ENCODE measurements at places on chromosomes 4 and X. TPM values are rescaled to one million over a fixed set of nuclear protein-coding genes. Genes with fewer than 3 reads are reported as not detected.

DNA sequence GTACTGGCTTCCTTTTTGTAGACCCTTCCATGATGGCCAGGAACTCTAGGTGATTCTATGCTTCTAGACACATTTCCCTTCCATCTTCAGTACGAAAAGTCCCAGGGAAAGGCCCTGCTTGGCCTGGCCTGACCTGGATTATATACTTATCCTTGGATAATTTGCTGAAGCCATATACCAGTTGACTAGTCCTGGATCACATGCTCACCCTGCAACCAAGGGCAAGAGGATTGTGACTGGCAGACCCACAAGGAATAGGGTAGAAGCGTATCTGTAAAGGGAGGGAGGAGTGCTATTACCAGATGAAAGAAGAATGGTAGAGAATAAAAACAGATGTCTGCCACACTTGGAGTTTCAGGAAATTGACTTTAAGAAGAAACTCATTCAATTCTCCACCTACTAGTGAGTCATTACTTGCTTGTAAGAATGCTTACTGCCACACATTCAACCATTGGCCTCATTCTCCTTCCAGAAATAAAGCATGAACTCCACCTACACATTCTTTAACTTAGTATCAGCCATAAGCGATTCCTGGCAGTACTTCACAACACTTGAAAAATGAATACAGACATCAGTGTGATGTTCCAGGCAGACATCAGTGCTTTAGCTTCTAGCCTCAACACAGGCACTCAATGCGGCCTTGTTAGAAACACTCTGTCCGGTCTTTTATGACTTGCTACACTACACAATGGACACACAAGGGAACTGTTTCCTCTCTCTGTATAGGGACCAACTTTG is 141.8 kb downstream of the CBR4 start:
- no peaks in the 10 kb centered on the region for H3K27me3 ChIP-seq
- H3K4me1 ChIP-seq, result peaks cover 96% of the 10 kb centered on the region
- H3K36me3 ChIP-seq, result peaks cover 38% of the 10 kb centered on the region
- no peak overlapping the region for H3K4me3 ChIP-seq
- DNase-seq, result no peak

DNA sequence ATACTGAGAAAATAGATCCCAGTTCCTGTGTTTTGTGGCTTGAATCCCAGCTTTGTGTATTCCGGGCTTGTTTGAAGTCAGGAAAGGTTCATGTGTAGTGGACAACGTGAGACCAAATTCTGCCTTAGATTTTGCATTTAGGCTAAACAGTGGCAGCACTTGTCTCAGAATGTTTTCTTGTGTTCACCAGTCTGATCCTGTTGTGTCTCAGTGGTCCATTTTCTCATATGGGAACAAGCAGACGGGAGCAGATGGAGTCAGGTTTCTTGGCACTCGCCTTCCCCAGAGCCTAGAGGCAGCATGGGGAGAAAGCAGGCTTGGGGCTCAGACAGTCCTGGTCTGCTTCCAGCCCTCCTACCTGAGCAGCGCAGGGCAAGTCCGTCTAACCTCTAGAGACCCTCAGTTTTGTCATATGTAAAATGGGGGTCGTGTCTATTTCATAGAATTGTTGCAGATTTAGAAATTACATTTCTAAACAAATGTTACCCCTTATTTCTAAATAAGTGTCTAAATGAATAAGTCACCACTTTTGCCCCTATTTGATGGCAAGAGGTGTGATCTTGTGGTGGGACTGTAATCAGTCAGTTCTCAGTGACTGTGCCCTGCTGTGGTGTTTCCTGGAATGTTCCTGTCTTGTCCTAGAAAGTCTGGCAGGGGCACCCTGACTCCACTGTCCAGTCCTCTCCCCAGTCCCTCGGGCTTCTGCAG is 28.3 kb upstream of the MSANTD1 start:
- peak; percentile 41 for DNase-seq
- no peaks in the 10 kb centered on the region for H3K27me3 ChIP-seq
- H3K27ac ChIP-seq, result no peak overlapping the region
- no peaks in the 10 kb centered on the region for H3K4me1 ChIP-seq
- H3K36me3 ChIP-seq, result peaks cover 48% of the 10 kb centered on the region

GRCh38 chr4:32840461-32841189 is 2120.5 kb downstream of the PCDH7 start:
- H3K4me3 ChIP-seq, result no peak overlapping the region
- no peak for DNase-seq
- H3K36me3 ChIP-seq, result no peaks in the 10 kb centered on the region
- peaks cover 6% of the 10 kb centered on the region for H3K27me3 ChIP-seq
- no peak overlapping the region for H3K27ac ChIP-seq

DNA sequence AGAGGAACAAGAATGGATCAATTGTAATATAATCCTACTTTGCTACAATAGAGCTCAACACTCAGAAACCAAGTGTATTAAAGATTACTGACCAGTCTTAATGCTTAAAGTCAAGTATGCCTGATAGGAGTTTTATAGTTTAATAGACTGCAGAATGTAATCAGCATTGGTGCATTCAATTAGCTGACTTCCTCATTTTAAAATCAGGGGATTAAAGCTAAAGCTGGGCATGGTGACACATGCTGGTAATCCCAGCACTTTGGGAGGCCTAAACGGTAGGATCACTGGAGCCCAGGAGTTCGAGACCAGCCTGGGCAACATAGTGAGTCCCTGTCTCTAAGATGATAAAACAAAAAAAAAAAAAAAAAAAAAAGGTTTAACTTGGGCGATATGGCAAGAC is 10.8 kb downstream of the HNRNPDL start:
- H3K27ac ChIP-seq, result no peak overlapping the region
- H3K4me3 ChIP-seq, result no peak overlapping the region
- no peak for DNase-seq
- no peaks in the 10 kb centered on the region for H3K27me3 ChIP-seq

DNA sequence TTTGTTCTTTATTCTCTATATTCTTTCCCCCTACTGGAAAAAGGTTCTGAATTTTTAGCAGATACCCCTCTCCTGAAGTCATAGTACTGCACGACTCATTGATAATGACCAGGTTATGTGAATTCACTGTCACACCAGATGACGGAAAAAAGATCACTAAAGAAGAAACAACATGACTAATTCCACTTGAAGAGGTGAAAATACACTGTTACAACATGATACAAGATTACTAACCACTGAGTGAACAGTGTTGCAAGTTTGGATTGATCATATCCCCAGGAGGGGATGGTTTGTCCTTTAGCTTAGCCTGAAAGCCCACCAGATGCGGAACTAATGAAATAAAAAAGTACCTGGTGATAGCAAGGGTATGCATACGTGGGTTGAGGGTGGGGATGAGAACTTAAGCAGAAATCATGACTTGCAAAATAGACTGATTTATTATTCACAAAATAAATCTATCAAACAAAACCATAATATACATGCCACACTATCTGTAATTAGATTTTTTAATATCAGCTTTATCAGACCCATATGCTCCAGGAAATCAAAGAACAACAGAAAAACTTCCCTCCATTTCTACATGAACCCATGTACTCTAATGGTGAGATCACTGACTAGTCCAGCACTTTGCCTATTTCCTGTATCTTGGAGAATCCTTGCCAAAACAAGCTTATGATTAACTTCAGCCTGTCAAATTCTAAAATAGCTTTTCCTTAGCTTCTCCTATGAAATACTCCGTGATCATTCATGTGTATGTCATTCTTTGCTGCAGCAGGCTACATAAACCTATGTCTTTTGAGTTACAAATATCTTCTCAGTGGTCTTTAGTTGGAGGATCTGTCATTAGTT is 257.4 kb upstream of the AGA start:
- H3K4me1 ChIP-seq, result peaks cover 5% of the 10 kb centered on the region
- no peak overlapping the region for H3K27ac ChIP-seq
- H3K36me3 ChIP-seq, result no peaks in the 10 kb centered on the region
- H3K4me3 ChIP-seq, result no peak overlapping the region
- no peak for DNase-seq

DNA sequence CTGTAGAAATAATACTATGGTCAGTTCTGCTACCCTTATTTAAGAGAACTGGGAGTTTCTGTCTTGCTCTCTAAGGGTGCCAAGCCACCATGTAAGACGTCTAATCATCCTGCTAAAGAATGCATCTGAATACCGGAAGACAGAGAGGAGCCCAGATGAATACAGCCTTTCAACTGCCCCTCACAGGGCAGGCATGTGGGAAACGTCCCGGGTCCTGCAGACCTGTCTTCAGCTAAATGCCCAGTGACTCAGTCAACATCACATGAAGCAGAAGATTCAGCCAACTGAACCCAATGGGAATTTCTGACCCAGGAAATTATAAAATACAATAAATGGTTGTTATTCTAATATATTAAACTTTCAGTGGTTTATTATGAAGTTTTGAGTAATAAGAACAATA is 2141.0 kb upstream of the AGA start:
- H3K4me3 ChIP-seq, result no peak overlapping the region
- no peak overlapping the region for H3K27ac ChIP-seq
- DNase-seq, result no peak
- H3K36me3 ChIP-seq, result no peaks in the 10 kb centered on the region
- no peaks in the 10 kb centered on the region for H3K27me3 ChIP-seq

DNA sequence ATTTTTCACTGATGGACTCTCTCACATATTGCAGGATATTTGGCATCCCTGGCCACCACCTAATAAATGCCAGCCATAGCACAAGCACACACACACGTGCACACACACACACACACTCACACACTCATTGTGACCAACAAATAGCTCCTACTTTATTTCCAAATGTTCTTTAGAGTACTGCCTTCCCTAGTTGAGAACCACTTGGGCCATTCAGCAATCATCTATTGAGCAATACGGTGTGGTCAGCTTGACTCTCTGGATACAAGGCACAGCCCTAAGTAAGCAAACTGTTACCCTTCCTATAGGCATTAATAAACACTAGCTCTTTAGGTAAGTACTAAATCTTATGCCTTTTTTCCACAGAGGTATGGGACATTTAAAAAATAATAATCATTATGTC is 21.1 kb downstream of the CORIN start:
- peaks cover 4% of the 10 kb centered on the region for H3K36me3 ChIP-seq
- no peaks in the 10 kb centered on the region for H3K4me1 ChIP-seq
- H3K27me3 ChIP-seq, result peaks cover 40% of the 10 kb centered on the region

DNA sequence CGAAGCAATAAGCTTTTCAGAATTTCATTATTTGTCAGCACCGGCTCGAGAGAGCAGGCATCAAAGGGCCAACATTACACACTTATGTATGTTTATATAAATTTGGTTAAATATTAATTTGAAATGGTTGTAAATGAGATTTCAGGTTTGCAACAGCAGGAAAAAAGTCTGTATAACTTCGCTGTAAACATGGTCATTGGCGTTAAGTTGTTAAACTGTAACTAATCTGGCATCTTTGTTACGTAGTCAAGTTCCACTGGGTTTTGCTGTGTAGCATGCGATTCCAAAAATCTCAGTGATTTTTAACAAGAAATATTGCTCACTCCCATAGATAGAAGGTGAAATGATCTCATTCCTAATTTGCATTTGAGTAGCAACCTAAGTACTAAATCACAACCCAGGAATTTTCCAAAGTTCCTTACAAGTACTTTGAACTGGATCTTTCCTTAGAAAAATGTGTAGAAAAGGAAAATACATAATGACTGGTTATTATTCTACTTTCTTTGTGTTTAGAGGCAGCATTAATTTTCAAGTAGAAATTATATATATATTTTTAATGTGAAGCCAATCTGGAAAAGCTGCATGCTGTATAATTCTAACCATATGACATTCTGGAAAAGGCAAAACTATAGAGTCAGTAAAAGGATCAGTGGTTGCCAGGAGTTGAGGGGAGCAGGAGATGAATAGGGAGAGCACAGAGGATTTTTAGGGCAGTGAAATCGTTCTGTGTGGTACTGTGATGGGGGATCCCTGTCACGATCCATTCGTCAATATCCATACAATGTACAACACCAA is 222.1 kb downstream of the CBR4 start:
- no peak for DNase-seq
- H3K27me3 ChIP-seq, result no peaks in the 10 kb centered on the region
- H3K4me1 ChIP-seq, result peaks cover 87% of the 10 kb centered on the region

- no peak overlapping the region for H3K4me3 ChIP-seq
- H3K27ac ChIP-seq, result no peak overlapping the region
- H3K36me3 ChIP-seq, result peaks cover 3% of the 10 kb centered on the region
- H3K4me1 ChIP-seq, result peaks cover 3% of the 10 kb centered on the region
- no peak for DNase-seq
Measured at GRCh38 chr4:26826721-26827120, 33.9 kb upstream of the STIM2 start.

- H3K27ac ChIP-seq, result peak overlapping the region; percentile 79
- H3K36me3 ChIP-seq, result peaks cover 9% of the 10 kb centered on the region
- H3K27me3 ChIP-seq, result no peaks in the 10 kb centered on the region
- no peak for DNase-seq
Measured at GRCh38 chr4:113951263-113951662, 28.2 kb downstream of the ARSJ start.

DNA sequence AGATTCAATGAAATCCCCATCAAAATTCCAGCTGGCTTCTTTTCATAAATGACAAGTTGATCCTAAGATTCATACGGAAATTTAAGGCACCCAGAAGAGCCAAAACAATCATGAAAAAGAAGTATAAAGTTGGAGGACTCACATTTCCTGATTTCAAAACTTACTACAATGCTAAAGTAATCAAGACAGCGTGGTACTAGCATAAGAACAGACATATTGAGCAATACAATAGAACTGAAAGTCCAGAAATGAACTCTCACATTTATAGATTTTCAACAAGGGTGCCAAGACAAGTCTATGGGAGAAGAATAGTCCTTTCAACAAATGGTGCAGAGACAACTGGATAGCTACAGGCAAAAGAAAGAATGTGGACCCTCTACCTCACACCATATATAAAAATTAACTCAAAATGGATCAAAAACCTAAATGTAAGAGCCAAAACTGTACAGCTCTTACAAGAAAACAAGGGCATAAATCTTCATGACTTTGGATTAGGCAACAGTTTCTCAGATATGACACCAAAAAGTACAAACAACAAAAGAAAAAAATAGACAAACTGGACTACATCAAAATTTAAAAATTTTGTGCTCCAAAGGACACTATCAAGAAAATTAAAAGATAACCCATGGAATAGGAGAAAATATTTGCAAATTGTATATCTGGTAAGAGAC is 28.5 kb downstream of the SASH3 start:
- H3K27ac ChIP-seq, result no peak overlapping the region
- no peaks in the 10 kb centered on the region for H3K27me3 ChIP-seq
- peaks cover 28% of the 10 kb centered on the region for H3K36me3 ChIP-seq
- no peak overlapping the region for H3K4me3 ChIP-seq
- DNase-seq, result no peak

- H3K4me3 ChIP-seq, result no peak overlapping the region
- H3K27ac ChIP-seq, result no peak overlapping the region
- DNase-seq, result no peak
- H3K4me1 ChIP-seq, result no peaks in the 10 kb centered on the region
Measured at GRCh38 chr4:2179717-2180116, 62.2 kb downstream of the HAUS3 start.

The CDKL5 gene
- total RNA-seq, result 21.6 TPM

The CHST7 gene
- 11.7 TPM for total RNA-seq

The GPM6B gene
- total RNA-seq, result 31.7 TPM

The RTL9 gene
- 0.33 TPM for total RNA-seq

The HELT gene
- not detected for total RNA-seq

The TCEAL5 gene
- not detected for total RNA-seq

The F8A2 gene
- total RNA-seq, result not detected

All from chondrocyte (in vitro differentiated cells).